ENCODE measurements at places on chromosomes 5 and 9. TPM values are rescaled to one million over a fixed set of nuclear protein-coding genes. Genes with fewer than 3 reads are reported as not detected.

ZNF608 gene
- 1.3 TPM for total RNA-seq

UBE2QL1 gene
- 0.20 TPM for total RNA-seq

TPPP gene
- 5.5 TPM for total RNA-seq

FOXD4 gene
- 0.44 TPM for total RNA-seq

UNC5A gene
- total RNA-seq = 0.46 TPM

SLC36A3 gene
- not detected for total RNA-seq

GPR21 gene
- not detected for total RNA-seq

IL3 gene
- total RNA-seq = not detected

SLCO6A1 gene
- total RNA-seq = not detected

PRDM9 gene
- total RNA-seq = not detected

DRD1 gene
- 0.15 TPM for total RNA-seq

ENG gene
- 0.13 TPM for total RNA-seq

CCNJL gene
- total RNA-seq = 12.3 TPM

PCDHB2 gene
- total RNA-seq = 4.1 TPM

CER1 gene
- total RNA-seq = not detected

ADAMTS6 gene
- total RNA-seq = 0.08 TPM

ANKRD55 gene
- not detected for total RNA-seq

DMRT3 gene
- total RNA-seq = not detected

GLRA1 gene
- total RNA-seq = not detected

DPH7 gene
- 29.3 TPM for total RNA-seq

TUSC1 gene
- 6.2 TPM for total RNA-seq

PCDHB3 gene
- total RNA-seq = 0.05 TPM

C1QTNF2 gene
- 0.16 TPM for total RNA-seq

SOX30 gene
- not detected for total RNA-seq

GPR151 gene
- total RNA-seq = not detected

ZSWIM6 gene
- 5.7 TPM for total RNA-seq

GFRA3 gene
- total RNA-seq = not detected

EFNA5 gene
- 26.8 TPM for total RNA-seq

SMIM32 gene
- total RNA-seq = not detected

PHF24 gene
- total RNA-seq = 0.08 TPM

EGFLAM gene
- 0.17 TPM for total RNA-seq

ATOX1 gene
- 229 TPM for total RNA-seq

INSL4 gene
- 16.7 TPM for total RNA-seq

C5orf58 gene
- total RNA-seq = not detected

CCL28 gene
- 0.23 TPM for total RNA-seq

FRRS1L gene
- 0.19 TPM for total RNA-seq

PTPN3 gene
- 16.0 TPM for total RNA-seq

IL7R gene
- total RNA-seq = 0.19 TPM

CCDC171 gene
- total RNA-seq = 0.26 TPM
